HCT116 (cell line): ENCODE measurements at places on chromosomes 11 and 22. TPM values are rescaled to one million over a fixed set of nuclear protein-coding genes. Genes with fewer than 3 reads are reported as not detected.

GRCh38 chr11:116328391-116328790 lies 444.4 kb downstream of the BUD13 start:
- no peak overlapping the region for H3K4me3 ChIP-seq
- no peak overlapping the region for H3K27ac ChIP-seq
- H3K4me1 ChIP-seq = no peaks in the 10 kb centered on the region
- DNase-seq = no peak

DNA sequence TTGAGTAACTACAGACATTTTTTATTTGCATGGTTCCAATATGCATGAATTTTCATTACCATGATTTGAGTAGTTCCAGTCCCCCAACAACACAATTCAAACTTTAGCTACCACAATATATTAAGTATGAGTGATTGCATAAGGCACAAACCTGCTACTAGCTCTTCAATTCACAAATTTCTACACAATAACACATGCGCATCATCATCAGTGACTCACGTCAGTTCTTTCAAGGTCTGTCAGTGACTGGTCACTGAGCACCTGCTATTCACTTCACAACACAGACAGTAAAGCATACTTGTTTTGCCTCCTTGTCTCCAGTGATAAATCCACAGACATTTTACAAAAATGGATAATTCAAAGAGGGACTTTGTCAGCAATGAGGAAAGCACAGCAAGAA lies 435.1 kb upstream of the CCDC90B start:
- no peak overlapping the region for H3K27ac ChIP-seq
- H3K4me3 ChIP-seq = no peak overlapping the region
- no peaks in the 10 kb centered on the region for H3K36me3 ChIP-seq
- peaks cover 25% of the 10 kb centered on the region; the same call in 1 of the 2 replicates for H3K27me3 ChIP-seq
- DNase-seq = no peak
- no peaks in the 10 kb centered on the region for H3K4me1 ChIP-seq

The CCDC81 gene
- total RNA-seq = 0.69 TPM

The OR52I2 gene
- not detected for total RNA-seq

The ANKK1 gene
- 0.22 TPM for total RNA-seq
